ENCODE measurements at places on chromosomes 4 and X. TPM values are rescaled to one million over a fixed set of nuclear protein-coding genes. Genes with fewer than 3 reads are reported as not detected.

GRCh38 chr4:7134737-7135388, 57.5 kb upstream of the SORCS2 start:
- no peak for DNase-seq

GRCh38 chrX:362351-362750, 24.4 kb downstream of the PPP2R3B start:
- no peak for DNase-seq

- DNase-seq: no peak
Measured at GRCh38 chrX:134423606-134424005, 36.4 kb upstream of the HPRT1 start.

The CLDN34 gene
- 0.31 TPM for total RNA-seq

The TKTL2 gene
- not detected for total RNA-seq

The DMRTC1B gene
- not detected for total RNA-seq

The SYTL5 gene
- total RNA-seq: 0.15 TPM

The CDKL5 gene
- 16.9 TPM for total RNA-seq
